ENCODE measurements at places on chromosomes 7 and 10. TPM values are rescaled to one million over a fixed set of nuclear protein-coding genes. Genes with fewer than 3 reads are reported as not detected.

- DNase-seq: no peak
Observed at GRCh38 chr10:124229201-124229988, 136.0 kb upstream of the CHST15 start.

DNA sequence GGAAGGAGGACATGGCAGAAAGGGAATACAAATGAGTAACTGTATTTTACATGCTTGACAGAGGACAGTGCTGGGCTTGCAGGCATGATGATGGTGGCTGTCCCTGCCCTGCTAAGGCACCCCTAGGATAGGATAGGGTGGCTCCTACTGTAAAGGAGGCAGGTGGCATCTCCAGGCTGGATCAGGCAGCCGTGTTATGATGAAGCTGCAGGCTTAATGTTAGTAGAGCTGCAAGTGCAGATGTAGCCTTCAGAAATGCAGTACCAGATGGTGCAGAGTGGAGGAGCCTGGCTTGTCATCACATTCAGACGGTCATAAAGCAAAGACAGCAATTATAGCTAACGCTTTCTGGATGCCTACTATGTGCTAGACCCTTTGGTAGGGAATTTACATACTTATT, 287.9 kb upstream of the PODXL start:
- no peak for DNase-seq

GRCh38 chr7:143012001-143012400, 14.9 kb downstream of the OR9A2 start:
- peak; percentile 2 for DNase-seq

- DNase-seq: no peak
Observed at GRCh38 chr7:133633055-133633454, 380.2 kb downstream of the EXOC4 start.

GRCh38 chr10:15035385-15036301, 8.1 kb upstream of the OLAH start:
- no peak for DNase-seq

GRCh38 chr7:128302139-128302538, 41.6 kb downstream of the RBM28 start:
- DNase-seq: peak; percentile 67

DNA sequence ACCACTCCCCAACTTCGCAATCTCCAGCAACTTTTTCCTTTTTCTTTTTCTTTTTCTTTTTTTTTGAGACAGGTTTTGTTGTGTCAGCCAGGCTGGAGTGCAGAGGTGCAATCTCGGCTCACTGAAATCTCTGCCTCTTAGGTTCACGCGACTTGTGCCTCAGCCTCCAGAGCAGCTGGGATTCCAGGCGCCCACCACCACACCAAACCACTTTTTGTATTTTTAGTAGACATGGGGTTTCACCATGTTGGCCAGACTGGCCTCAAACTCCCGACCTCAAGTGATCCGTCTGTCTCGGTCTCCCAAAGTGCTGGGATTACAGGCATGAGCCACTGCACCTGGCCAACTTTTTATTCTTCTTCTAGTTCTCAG, 55.0 kb downstream of the KIAA1549 start:
- no peak for DNase-seq

ALKBH4 gene
- 14.0 TPM for total RNA-seq

EZH2 gene
- total RNA-seq: 4.7 TPM

SPDYE8 gene
- total RNA-seq: not detected

ZPBP gene
- total RNA-seq: 0.22 TPM

VAX1 gene
- not detected for total RNA-seq

CNTNAP2 gene
- 0.13 TPM for total RNA-seq
